Activated CD4-positive, alpha-beta T cell treated with anti-CD3 and anti-CD28 coated beads, Interleukin-2, amount 50 U/mL, for 1 hour (primary cell): ENCODE measurements at places on chromosomes 11 and 22.
A peak's percentile ranks its signal among the peaks of the same experiment; 100 is the strongest.

GRCh38 chr11:1862588-1863351, 9.9 kb downstream of the LSP1 start:
- no peak for DNase-seq

- DNase-seq, result no peak
Measured at GRCh38 chr11:19670030-19670791, 42.4 kb upstream of the NAV2 start.

- DNase-seq, result no peak
Measured at GRCh38 chr11:64750361-64751054, 6.6 kb upstream of the RASGRP2 start.

DNA sequence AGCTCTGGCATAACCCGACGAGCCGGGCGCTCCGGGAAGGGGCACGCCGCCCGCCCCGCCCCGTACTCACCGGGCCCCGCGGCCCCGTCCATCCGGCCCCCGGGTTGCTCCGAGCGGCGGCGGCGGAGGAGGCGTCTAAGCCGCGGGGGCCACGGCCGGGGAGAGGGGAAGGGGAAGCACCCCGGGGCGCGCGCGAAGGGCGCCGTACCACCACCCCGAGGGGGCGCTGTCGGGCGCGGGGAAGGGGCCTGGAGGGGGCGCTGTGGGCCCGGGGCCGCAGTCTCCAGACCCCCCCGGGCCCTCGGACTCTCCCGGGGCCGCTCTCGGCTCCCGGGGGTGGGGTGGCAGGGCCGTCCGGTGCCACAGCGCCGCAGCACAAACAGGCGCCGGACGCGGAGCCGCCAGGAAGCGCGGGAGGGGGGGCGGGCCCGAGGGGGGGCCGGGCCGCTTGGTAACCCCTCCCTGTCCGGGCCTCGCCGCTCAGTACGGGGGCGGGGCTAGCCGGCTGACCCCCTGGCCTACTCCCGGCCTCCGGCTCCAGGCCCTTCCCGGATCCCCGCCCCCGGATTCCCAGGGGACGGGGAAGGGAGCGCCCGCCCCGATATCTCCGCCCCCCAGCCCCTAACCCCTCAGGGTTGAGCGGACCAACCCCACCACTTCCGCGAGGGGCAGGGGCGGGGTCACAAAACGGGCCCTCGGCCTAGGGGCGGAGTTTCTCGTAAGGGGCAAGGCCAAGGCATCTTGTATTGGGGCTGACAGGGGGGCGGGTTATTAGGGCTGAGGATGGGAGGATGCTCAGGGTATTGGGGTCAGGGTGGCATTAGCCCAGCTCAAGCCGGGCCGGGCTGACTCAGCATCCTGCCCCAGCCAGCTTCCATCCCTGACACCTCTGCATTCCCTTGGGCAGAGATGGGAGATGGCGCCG, at the start of the genes EML3 and ROM1:
Gene EML3 (minus strand): TSS at position 410 of the 925 bp plus-strand sequence. CDS start 318 bp downstream, at position 92.
Gene ROM1 (plus strand): TSS at position 892 of the 925 bp plus-strand sequence. CDS start 25 bp downstream, at position 917.
- peak; percentile 83 for DNase-seq

DNA sequence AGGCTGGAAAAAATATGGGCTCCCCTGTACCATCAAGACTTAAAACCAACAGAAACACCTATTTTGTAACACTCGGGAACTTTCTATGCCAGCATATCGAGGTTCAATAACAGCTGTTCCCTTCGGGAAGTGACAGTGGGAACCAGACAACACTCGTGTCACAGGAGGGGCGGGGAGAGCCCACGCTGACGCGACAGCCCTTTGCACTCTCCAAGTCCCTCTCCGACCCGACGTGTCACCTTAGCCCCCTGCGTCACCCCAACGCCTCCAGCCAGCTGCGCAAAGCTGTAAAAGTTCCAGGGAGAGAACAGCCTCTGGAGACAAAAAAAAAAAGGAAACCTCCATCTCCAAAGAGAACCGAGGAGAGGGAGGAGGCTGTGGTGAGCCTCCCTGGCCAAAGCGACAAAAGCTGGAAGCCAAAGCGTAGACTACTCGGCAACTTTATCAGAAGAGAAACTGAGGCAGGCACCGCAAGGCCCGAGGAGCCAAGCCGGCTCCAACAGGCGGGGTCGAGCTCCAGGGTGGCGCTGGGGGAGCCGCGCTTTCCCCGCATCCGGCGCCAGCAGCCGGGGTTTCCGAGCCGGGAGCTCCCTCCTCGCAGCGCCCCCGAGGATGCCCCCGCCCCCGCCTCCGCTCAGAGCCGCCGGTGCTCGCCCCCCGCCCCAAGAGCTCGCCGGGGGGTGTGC, 751 bp downstream of the ARFGAP3 start:
- peak; percentile 42 for DNase-seq

DNA sequence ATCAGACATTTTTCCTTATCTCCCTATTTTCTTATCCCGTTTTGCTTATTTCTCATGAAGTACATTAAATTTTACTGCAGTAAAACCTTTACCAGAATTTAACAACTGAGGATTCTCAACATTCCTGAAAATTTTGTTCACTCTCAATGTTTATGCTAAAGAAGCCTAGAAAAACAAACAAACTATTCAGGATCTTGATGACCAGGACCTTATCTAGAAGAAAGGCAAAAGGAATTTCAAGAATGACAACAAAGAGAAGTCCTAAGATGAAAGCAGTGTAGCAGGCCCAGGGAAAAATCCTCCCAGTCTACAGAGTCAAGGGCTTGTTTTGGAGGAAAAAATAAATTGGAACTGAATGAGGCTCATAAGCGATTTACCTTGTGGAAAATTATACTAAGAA, 283.3 kb upstream of the ARHGAP42 start:
- DNase-seq, result no peak

GRCh38 chr11:86748296-86748695, 52.0 kb upstream of the PRSS23 start:
- no peak for DNase-seq

- DNase-seq, result no peak
Measured at GRCh38 chr11:79199729-79200354, 241.0 kb downstream of the TENM4 start.

GRCh38 chr11:118078911-118079411, 2.1 kb downstream of the TMPRSS4 start:
- no peak for DNase-seq

DNA sequence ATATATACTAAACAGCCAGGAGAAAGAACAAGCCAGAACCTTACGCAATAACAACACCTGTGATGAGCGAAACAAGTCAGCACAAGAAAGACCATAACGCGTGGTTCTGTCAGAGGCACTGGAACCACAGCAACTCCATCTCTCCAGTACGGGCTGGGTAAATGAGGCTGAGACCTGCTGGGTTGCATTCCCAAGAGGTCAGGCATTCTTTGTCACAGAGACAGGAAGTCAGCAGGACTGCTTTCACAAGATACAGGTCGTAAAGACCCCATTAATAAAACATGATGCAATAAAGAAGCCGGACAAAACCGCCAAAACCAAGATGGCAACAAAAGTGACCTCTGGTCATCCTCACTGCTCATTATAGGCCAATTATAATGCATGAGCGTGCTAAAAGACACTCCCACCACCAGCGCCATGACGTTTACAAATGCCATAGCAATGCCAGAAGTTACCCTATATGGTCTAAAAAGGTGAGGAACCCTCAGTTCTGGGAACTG, 21.7 kb downstream of the TPST2 start:
- DNase-seq, result no peak

GRCh38 chr11:96338910-96339705, 3.9 kb downstream of the MAML2 start:
- peak; percentile 23 for DNase-seq

- no peak for DNase-seq
Measured at GRCh38 chr22:32991353-32992101, 66.7 kb downstream of the SYN3 start.

DNA sequence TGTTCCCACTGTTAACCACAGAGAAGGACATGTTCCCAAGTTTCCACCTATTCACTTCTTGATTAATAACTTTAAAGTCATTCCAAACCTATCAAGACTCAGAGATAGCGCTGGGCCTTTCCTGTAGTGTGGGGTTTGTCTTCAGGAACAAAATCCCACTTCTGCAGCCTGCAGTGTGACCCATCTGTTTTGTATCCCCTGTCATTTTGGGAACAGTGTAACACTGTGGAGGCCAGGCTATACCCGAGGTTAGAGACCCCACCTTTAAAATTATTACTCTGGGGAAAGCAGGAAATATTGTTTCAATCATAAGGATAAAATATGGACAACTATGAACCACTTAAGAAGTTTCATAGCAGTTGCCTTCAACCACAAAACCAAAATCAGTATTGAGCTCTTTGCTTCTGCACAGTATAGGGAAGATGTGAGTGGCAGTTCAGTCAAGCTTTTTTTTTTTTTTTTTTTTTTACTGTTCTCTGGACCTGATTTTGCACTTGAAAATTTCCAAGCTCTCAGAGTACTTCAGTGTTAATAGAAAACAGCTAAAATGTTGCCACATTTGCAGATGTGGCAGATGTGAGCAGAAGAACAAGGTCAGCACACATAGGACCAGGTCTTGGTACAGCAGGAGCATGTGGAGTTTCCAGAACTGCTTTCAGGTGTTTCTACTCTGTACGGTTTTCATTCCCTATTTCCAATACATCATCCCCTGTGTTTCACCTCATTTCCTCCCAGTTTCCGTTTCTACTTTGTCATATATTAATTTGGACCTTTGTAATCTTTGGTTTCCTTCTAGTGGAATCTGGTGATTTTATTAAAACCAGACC, 121.5 kb downstream of the MAML2 start:
- DNase-seq, result no peak

GRCh38 chr22:41891407-41891806, 23.5 kb downstream of the SHISA8 start:
- no peak for DNase-seq

DNA sequence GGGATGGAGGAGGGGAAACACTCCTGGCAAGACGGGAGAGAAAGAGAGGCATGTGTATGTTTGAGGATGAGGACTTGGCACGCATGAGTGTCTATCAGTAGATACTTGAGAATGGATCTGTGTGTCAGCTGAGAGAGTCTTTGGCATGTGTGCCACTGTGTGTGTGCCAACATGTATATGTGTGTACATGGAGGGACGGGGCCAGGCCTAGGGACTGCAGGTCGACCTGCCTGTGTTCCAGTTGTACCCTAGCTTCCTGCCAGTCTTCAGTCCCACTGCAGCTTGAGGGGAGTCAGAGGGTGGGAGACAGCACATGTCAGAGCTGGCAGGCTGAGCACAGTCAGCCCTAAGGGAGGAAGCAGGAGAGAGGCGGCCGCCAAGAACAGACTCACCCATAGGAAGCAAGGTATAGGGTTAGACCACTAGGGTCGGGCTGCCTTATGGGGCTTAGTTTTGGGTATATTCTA, 5.6 kb downstream of the CLCF1 start:
- no peak for DNase-seq

DNA sequence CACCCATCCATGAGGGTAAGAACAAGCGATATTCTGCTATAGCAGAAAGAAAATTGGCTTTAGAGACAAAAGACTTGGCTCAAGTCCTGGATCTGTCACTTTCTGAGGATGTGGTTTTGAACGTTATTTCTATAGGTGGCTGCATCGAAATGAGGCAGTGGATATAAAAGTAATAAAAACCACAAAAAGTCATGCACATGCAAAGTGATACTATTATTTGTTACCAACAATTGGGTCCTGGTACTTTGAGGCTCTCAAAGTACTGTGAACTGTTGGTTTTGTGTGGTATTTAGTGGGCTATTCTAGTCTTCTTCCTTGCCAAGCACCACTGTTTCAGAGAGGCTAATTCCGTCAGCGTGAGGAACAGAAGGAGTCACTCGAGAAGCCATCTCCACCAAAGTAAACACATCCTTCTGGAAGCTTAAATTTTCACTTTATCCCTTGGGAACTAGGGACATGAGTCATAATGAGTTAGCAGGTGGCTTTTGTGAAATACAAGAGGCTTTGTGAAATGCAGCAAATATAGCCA, 13.1 kb downstream of the UBASH3B start:
- DNase-seq, result no peak

GRCh38 chr22:38348751-38349496, 31.7 kb upstream of the CSNK1E start:
- DNase-seq, result no peak

- DNase-seq, result no peak
Measured at GRCh38 chr11:94424011-94424410, 22.8 kb upstream of the GPR83 start.

DNA sequence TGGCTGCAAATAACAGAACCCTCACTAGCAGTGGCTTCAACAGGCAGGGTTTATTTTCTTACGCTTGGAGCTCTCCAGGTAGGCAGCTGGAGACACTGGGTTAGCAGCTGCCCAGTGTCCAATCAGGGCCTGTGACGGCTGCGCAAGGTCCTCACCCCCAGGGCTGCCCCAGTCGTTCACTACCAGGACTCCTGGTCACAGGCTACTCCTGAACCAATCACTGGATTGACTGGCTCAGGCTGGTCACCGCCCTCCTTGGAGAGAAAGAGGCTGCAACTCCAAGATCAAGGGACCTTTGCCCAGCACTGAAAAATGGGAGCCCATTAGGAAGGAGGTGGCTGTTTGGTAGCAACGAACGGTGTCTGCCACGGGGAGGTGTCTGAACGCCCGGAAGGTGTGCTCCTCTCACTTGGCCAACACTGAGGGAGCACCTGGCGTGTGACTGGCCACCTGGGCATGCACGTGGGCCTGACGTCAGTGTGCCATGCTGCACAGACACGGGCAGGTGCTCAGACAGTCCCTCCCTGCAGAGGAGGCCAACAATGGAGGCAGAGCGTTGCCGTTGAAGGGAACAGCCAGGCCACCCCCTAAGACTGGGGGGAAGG, 5.1 kb downstream of the ARSA start:
- no peak for DNase-seq

GRCh38 chr11:6210274-6210955, 5.1 kb downstream of the C11orf42 start:
- no peak for DNase-seq

DNA sequence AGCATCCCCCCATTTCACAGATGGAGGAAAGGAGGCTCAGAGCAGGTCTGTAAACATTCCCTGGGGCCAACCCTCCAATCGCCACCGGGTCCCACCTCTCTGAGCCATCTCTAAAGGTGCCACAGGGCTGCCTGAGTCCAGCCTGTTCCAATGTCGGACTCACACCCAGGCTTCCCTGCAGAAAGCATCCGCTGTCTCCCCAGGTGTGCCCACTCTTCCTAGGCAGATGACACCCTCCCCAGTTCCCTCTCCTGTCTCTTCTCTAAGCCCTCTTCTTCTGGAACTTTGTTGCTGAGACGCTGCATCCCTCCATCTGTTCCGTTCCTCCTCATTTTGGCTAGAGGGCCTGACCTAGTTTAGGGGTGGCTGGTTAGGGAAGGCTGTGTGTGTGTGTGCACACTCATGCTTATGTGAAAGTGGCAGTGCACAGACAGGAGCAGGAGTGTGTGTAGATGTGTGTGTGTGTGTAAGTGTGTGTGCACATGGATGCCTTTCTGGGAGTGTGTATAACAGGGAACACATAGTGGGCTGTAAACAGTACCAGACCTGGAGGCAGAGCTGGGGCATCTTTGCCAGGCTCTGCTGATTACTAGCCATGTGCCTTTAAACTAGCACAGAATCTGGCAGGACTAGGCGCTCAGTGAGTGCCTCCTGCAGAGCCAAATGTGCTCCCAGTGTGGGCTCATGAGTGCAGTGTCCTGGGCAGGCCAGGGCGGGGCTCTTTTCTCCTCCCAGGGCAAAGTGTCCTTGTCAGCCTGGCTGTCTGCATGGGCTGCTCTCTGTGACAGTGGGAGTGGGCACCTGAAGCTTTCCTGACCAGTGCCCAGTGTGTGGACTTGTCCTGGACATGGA, 77.3 kb upstream of the NECTIN1 start:
- no peak for DNase-seq

- no peak for DNase-seq
Measured at GRCh38 chr11:48045536-48045935, 65.2 kb downstream of the PTPRJ start.
